ENCODE measurements at places on chromosomes 1 and 21.

DNA sequence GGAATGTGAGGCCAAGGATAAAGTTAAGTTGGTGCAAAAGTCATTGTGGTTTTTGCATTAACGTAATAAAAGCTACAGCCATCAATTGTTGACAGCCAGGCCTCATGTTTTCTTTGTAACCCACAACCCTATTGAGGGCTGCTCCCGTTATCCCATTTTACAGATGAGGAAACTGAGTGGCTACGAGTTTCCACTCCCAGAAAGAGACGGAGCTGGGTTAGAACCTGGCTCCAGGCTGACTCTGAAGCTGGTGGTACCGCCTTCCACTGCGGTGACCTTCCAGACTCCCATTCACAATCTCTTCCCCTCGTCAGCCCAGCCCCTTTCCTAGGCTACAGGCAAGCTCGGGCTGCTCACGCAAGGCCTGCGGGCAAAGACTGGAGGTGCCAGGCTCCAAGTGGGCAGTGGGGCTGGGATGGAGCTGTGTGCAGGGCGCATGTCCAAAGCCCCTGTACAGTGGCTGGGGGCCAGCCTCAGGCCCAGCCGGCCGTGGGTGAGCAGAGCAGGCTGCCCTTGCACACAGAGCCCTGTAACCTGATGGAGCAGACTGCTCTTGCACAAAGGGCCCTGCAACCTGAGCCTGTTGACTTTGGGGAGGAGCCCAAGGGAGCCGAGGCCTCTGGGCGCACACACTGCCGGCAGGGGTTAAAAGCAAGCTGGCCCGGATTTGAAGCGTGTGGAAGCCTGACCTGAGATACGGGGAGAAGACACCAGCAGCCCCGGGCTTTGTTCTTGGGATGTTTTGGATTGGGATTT lies 97.4 kb upstream of the TMPRSS2 start:
- DNase-seq: no peak

GRCh38 chr1:46070164-46070814 lies 62.1 kb downstream of the PIK3R3 start:
- DNase-seq: no peak

GRCh38 chr1:101260556-101261350 lies 23.9 kb downstream of the S1PR1 start:
- DNase-seq: no peak

- no peak for DNase-seq
Observed at GRCh38 chr1:162197615-162198421, 128.3 kb downstream of the NOS1AP start.

DNA sequence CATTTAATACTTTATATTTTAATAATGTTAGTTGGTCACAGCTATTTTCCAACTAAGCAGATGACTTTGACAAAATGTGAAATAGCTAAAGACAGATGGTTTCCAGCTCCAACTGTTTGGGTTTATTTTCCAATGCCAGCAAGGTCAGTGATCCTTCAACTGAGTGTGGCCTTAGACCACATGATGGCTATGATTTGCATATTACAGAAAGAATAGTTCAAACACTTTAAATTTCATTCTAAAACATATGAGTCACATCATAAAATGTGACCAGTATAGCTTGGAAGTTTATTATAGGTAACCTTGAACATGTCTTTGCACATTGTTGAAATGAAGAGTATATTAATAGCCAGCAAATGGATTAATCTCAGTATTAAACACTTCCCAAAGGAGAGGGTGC lies 454.0 kb upstream of the C1orf87 start:
- DNase-seq: no peak

GRCh38 chr1:226675715-226676357 lies 63.2 kb downstream of the ITPKB start:
- DNase-seq: no peak

DNA sequence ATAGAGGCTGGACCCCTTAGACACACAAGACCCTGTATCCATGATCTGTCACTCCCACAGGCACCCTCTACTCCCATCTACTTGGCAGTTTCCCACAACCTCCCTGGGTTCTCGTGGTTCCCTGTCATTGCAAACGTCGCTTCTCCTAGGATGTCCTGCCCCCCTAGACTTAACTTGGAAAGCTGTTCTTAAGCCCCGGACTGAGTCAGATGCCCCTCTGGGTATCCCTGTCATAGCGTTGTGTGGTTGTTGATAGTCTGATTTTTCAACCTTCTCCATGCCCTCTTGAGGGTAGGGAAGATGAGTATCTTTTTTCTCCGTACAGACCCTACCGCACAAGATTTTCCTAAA lies 11.8 kb downstream of the RCC1 start:
- DNase-seq: no peak

- no peak for DNase-seq
Observed at GRCh38 chr21:43308101-43308814, 118.7 kb downstream of the SIK1 start.

DNA sequence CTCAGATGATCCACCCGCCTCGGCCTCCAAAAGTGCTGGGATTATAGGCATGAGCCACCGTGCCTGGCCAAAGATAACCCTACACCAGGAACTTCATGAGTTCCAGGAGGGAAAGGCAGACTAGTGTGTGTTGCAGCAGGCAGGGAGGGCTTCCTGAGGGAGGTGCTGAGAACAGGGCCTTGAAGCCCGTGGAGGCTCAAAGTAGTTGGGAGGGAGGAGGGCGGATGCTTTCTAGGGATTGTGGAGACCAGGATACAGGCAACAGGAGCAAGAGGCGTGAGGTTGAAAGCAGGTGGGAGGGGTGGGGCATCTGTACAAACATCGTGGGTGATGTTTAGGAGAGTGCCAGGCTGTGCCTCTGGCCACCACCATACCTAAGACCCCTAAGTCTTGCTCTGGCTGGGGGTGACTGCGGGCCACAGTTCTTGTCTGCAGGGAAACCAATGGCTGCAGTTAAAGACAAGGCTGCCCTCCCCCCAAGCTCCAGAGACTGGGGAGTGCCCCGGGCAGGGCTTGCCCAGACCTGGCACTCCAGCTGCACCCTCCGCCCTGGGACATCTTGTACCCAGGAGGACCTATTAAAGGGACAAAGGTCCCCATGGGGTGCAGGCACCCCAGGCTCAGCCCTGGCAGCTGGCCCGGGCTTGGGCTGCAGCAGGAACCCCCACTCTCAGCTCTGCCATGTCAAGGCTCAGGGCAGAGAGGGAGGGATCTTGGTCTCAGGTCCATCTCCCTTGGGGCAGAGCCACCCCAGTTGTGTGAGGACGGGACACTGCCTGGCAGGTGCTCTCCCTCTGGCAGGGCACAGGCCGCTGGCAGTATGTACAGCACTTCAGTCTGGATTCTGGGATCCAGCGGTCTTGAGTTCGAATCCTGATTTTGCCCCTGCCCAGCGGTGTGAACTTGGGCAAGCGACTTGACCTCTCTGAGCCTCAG lies 22.1 kb upstream of the CASZ1 start:
- no peak for DNase-seq

DNA sequence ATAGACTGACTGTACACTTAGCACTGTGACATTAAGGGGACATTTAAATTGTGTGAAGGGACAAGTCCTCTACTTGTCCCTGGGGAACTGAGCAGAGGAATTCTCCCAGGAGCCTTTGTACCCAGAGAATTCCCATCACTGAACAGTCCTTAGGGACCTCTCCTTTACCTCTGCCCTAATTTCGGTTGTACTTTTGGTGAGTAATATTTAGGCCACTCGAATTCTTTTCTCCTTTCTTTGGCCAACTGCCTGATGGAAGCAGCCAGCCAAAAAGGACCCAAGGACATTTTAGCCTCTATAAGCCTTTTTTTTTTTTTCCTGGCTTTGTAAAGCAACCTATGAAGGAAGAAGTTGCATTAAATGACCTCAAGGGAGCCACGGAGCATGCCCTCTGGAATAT lies 71.5 kb downstream of the NR5A2 start:
- DNase-seq: no peak

DNA sequence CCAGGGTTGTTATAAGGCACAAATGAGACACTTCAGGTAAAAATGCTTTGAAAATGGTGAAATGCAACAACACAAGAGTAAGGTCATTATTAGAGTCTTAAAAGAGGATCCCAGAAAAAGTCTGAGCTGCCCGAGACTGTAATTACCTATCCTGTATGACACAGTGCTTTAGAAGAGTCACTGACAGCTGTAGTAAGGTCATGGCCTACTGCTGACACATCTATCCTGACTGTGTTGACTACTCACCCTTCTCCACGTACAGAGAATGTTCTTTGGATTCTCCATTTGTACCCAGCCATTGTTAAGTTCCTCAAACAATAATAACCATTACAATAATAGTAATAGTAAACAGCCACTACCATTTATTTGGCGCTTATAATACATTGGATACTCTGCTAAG lies 104.4 kb downstream of the CACHD1 start:
- DNase-seq: peak; percentile 9

GRCh38 chr1:24594328-24594598 lies 38.4 kb downstream of the NCMAP start:
- DNase-seq: no peak

DNA sequence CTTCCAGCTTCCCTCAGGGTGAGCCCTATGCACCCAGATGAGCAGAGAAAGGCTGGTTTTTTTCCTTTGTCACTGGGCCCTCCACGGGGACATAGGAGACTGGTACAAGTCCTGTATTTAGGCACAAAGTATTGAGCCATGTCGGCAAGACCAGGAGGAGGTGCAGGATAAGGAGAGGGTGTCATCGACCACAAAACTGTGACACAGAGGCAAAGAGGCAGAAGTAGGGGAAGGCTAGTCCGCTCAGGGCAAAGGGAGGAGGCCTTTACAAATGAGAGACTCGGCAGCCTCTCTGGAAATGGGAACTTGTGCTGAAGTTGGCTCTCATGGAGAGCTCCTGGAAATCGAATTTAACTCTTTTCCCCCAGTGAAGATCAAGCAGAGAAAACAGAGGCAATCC lies 70.7 kb upstream of the CAMK1G start:
- no peak for DNase-seq

DNA sequence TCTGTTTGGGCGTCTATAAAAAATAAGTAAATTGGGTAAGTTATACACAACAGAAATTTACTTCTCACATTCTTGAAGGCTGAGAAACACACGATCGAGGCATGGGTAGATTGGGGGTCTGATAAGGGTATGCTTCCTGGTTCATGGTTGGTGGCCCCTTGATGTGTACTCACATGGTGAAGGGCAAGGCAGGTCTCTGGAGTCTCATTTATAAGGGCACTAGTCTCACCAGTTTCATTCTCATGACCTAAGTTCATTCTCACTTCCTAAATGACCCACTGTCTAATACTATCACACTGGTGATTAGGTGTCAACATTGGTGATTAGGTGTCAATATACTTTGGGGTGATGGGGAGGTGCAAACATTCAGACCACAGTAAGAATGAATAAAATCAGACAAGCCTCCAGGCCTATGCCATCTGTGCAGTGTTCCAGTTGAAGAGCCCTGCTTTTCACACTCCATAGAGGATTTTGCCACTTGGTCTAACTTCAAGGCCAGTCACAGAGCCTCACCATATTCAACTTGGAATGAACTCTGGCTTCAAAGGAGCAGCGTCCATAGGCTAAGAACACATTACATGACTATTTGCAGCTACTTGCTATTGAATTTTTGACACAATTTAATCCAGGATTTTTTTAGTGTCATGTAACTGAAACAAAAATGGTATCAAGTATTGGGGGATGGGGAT lies 2.5 kb upstream of the GBP4 start:
- DNase-seq: no peak

DNA sequence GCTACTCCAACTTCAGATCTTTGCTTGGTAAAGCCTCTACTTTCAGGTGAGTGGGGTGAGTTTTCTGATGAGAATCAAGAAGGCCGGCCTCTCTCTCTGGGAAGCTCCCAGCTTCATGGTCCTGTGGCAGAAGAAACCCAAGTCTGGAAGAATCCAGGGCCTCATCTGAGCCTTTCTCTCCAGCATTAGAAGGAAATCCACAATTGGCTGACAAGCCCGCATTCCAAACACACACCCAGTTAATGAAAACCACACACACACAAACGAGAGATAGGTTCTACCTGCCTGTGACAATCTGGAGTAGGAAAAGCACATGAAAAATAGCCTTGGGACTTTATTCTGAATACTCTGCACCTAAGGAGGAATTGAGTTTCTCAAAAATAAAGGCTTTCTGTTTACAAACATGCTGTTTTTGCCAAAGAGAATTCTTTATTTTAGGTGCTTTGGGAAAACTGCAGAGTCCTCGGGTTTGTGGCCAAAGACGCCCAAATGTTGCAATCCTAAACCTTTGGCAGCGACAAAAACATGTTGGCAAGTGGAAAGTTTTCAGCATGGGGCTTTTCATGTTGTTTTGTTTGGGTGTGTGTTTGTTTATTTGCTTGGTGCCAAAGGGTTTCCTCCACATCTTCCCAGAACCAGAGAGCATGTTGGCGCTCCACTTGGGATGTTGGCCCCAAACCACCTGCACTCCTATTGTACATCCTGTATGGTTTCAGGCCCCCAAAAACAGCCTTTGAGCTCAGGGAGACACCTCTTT lies 216.2 kb downstream of the SETD4 start:
- no peak for DNase-seq

- DNase-seq: no peak
Observed at GRCh38 chr1:151847867-151848596, 5.5 kb downstream of the THEM5 start.

DNA sequence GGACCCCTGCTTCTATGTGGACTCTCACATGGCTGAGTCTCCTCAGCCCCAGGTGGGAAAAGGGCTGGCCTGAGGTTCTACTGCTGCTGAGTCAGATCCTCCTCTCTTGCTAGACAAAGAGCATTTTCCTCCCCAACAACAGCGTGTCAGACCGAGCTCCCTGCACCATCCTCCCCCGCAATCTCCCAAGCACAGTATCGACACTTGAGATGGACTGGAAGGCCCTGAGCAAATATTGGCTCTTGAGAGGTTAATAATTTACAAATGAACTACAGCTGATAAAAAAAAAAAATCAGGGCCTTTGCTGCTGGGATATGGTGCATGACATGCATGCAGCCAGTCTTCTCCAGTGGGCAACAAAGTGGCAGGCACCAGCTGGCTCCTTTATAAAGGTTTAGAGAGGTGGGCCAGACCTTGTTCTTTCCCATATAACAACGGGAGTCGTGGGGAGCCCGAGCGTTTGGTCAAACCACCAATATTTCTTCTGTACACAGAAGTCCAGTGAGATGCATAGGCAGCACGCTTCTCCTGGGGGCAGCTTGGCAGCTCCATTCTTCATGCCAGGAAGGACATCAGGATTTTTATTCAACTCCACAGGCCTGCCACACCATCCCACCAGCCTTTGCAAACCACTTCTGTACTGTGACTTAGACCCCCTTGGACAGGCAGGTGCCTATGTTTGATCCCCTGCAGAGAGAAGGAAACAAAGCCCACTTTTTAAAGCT lies 55.4 kb upstream of the CAMK1G start:
- no peak for DNase-seq

GRCh38 chr1:36843027-36843426 lies 191.3 kb downstream of the GRIK3 start:
- DNase-seq: no peak
